Stimulated activated CD4-positive, alpha-beta T cell treated with anti-CD3 and anti-CD28 coated beads, Interleukin-1b, Interleukin-23, amount 100 ng/mL, for 48 hours (primary cell): ENCODE measurements at places on chromosomes 7 and 10.

- DNase-seq, result no peak
These were observed 74.2 kb upstream of the INSIG1 start for GRCh38 chr7:155223503-155223902.

DNA sequence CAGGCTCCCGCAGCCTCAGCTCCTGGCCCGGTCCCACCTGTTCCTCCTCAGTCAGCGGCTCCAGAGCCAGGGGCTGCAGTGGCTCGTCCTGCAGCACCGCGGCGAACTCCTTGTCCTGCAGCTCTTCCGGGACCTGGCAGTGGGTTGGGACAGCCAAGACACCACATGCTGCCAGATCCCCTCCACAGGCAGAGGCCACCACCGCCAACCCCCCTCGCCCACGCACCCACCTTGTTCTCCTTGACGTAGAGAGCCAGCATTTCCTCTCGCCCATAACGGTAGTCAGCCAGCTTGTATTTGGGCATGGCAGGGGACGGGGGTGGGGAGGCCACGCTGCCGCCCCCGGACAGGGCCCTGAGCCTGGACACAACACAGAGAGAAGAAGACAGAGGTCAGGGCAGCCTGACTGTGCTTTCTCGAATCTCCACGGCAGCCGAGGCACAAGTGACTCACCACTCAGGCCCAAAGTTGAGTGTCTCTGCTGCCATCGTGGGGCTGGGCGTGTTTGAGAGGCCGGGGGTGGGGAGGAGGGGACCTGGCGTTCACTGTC lies 6.2 kb downstream of the GIGYF1 start:
- no peak for DNase-seq

GRCh38 chr7:107696330-107696946 lies 35.8 kb downstream of the SLC26A4 start:
- no peak for DNase-seq

- no peak for DNase-seq
These were observed 186.1 kb downstream of the ZNF365 start for GRCh38 chr10:62560201-62560819.

DNA sequence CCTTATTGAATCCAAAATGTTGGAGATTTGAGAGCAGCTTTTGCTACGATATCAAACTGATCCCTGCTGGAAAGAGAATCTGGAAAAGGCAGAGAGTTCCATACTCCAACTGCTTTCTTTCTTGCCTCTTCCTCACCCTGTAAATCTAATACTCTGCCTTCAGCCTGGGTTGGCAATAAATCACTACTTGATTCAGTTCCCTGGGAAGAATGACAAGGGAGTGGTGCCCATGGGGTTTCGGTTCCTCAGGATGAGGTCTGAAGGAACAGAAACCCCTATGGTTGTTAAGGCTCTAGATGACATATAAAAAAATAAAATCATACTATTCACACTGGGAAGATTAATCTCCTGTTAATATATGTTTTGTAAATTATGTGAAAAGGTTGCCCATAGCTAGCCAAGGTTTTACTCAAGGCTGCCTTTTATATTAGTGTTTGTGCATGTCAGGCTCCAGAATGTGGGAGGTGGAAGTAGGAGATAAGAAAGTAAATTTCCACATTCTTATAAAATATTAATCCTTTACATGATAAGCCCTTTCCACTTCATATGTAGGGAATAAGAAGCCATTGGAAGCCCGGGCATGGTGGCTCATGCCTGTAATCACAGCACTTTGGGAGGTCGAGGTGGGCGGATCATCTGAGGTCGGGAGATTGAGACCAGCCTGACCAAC lies 106.2 kb upstream of the CACNA2D1 start:
- no peak for DNase-seq

DNA sequence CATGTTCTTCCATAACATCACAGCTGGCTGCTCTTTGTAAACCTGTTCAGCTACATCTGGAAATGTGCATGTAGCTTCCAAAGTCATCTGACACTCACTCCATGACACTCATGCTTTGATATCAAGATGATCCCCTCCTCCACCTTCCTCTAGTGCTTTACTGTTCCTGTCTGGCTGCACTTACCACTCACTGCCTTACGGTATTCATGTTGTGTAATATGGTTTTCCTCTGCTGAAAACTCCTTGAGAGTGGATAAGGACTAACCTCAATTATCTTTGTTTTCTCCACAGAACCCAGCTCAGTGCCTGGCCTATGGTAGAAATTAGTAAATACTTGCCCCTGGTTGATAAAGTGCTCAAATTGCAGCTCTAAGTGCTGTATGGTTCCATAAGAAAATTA lies 483.9 kb downstream of the HTR7 start:
- DNase-seq, result no peak

DNA sequence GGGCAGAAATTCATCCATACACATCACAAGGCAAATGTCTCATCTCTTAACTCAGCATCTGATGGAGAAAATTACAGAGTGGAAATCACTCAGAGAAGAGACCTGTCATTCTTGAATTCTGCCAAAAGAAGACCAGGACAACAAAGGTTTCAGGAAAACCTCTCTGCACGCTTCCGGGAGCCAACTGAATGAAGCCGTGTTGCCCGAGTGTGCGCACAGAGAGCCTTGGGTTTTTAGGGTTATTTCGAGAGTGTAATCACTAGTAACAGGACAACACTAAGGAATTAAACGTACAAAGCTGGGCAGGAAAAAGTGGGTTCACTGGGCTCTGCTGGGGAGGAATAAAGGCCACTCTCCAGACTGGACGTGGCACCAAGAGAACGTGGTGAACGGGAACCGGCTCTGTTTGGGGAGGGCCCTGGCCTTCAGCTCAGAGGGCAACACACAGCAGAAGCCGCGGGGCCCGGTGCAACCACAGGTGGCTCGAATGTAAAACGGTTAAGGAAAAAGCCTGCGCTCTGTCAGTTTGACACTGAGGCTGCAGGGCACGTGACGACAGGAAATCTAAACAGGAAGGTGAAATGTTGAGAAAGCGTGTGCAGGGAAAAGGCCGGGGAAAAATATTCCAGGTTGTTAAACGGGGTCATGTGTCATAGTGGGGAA lies 331.5 kb downstream of the DNAJB6 start:
- no peak for DNase-seq

GRCh38 chr7:116052006-116052405 lies 21.4 kb upstream of the TFEC start:
- DNase-seq, result no peak

GRCh38 chr10:62707810-62708209 lies 96.7 kb upstream of the ADO start:
- no peak for DNase-seq

- no peak for DNase-seq
These were observed 37.9 kb downstream of the EXOC4 start for GRCh38 chr7:133290676-133291333.

- DNase-seq, result no peak
These were observed 10.7 kb upstream of the FAM13C start for GRCh38 chr10:59373071-59373470.

DNA sequence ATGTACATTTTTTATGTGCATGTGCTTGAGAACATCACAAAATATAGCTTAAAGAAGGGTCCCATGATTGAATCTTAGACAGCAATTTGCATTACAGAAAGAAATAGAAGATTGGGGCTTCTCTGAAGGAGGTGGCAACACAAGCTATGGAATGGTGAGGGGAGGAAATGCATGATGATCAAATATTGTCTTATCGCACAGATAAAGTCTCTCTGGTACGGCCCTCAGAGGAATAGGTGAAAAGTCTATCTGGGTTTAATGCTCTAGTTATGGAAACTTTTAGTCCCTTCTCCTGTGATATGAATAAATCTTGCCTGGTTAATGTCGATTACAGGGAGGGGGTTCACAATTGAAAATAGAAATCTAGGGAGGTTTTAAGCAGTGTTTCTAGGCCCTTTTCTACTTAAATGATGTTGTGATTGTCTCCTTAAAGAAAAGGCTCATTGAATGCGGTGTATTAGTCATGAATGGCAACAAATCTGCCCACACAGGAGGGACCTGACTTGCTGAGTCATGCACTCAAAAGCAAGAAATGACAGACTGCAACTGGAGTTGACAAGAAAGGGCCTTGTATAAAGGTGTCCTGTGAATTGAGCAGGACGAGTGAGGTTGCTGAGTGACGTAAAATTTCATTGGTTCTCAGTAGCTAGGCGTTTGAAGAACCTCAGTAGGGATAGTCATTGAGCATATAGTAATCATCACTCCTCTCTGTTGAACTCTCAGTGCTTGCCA lies 133.4 kb upstream of the CSTF2T start:
- peak; percentile 40 for DNase-seq

GRCh38 chr7:24764972-24765744 lies 7.9 kb upstream of the GSDME start:
- no peak for DNase-seq

GRCh38 chr10:121378251-121378801 lies 219.9 kb downstream of the FGFR2 start:
- no peak for DNase-seq

- DNase-seq, result no peak
These were observed 362.8 kb downstream of the INHBA start for GRCh38 chr7:41339913-41340676.

DNA sequence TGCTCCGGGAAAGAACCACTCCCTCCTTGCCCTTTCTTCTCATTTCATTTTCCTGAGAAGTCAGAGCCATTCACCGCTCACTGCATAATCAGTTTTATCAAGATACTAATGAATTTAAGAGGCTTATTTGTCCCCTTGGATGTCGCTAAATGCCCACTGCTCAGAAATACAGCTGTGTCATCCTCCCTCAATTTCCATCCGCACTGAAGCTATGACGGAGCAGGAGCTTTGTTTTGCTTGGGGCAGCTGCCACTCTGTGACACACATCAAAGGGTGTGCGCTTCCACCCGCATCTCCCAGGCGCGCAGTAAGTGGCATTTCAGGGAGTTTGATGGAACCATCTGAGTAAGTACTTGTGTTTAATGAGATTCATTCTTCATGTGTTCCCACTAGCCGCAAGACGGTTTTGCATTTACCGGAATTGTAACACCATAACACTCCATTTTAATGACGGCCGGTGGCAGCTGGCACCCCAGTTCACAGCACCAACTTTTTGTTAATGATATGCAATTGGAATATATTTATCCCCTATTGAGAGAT lies 103.8 kb upstream of the PARD3 start:
- no peak for DNase-seq

- DNase-seq, result no peak
These were observed 51.9 kb downstream of the ALOX5 start for GRCh38 chr10:45425621-45426563.

DNA sequence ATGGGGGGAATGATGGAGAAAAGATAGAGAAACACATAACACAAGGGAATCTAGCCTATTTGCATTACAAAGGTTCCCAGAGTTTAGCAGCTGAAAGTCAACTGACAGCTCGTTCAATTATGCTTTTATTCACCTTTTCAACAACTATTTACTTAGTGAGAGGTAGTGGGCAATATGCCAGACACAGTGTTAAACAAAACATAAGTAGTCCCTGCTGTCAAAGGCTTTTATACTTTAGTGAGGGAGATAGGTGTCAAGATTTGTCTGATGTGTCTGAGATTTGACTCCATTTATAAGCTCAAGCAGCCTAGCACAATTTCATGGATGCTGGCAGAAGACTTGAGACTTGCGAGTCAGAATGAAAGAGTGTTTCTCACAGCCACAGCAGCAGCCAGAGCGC lies 549.0 kb upstream of the VSTM2A start:
- no peak for DNase-seq
